ENCODE measurements at places on chromosomes 3 and 15.
A peak's percentile ranks its signal among the peaks of the same experiment; 100 is the strongest.

DNA sequence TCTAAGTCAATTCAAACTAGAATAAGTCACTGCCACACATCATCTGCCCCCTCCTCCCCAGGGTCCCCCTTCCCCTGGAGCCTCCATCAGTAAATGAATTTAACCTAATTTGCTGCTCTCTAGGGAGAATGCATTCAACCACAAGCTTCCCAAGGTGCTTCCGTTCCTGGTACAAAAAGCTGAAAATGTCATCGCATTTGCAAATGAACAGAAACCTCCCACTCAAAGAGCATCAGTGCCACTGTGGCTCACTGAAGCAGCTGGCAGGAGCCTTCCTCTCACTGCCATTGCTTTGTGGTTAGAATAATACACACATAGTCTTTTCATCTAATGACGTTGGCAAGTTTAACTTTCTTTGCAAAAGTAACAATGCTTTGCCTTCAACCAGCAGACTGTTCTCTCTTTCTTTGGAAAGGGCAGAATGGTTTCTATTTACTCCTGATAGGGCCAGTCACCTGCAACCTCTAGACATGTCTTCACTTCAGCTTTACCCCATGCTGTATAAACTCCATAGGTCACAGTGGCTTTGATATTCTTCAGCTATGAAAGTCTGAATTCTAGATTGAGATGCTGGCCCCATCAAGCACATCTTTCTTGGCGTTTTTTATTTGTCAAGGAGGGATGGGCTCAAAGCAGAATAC, 238.1 kb downstream of the CPNE4 start:
- no peak for DNase-seq

DNA sequence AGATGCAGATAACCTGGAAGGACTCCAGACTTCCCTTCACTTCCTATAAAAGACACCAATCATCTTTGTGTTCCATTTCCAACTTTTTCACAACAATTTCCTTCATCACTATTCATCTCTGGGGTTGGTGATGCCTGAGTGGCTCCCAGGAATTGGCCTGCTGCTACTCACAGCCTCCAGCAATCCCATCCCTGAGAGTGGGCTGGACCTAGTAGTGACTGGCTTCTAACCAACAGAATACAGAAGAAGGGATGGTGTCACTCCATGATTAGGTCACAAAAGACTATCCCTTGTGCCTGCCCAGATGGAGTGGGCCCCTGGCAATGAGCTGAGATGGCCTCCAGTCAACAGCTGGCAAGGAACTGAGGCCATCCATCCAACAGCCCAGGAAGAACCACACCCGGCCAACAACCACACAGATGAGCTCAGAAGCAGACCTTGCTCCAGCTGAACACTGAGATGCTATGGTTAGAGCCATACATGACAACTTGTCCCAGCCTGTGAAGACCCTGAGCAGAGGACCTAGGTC, 20.9 kb downstream of the OCA2 start:
- no peak for DNase-seq

DNA sequence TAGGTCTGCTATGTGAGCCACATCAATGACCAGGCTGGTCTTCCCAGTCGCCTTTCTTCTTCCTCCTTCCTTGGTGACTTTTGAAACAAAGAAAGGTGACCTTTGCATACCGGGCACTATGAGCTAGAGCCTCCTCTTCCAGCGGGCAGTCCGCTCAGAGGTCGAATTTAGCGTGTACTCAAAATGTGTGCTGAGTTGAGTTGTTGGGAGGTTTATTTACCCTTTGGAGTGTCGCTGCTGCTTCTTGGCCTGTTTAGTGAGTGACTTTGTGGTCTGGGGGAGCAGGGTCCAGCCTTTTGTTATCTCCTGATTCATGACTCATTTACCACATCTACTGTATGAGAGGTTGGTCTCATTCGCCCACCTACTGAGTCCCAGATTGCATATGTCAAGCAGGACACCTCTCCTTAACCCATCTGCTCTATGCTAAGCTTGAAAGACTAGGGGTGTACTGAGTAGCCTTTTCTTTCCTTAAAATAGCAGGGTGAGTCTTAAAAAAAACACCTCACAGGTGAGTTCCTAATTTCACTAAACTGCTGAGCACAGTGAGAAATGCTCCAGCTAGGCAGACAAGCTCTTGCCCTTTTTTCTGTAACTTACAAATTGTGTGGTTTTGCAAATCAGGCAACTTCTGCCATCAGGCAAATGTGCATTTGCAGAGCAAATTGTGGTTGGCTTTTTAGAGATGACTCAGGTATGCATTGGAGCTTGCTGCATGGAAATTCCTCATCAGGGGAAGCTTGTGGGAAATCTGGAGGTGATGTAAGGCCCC, 3.2 kb upstream of the SIAH2 start:
- no peak for DNase-seq

- no peak for DNase-seq
Observed at GRCh38 chr3:187812496-187812895, 67.2 kb upstream of the BCL6 start.

GRCh38 chr3:189710620-189711402, 79.6 kb downstream of the TP63 start:
- peak; percentile 62 for DNase-seq

DNA sequence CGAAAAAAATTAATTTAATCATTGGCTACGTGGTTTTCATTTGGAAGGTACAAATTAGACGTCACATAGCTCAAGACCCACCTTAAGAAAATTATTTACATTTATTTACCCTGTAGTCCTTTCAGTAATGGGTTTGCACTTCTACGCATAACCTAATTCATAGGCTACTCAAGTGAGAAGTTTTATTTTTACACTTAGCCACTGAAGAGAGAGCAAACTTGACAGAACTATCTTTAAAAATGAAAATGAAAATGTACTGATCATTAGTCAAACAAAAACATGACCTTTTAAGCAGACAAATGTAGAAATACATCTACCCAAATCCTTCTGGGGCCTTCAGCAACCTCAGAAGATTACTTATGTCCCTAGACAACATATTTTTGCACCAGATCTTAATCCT, 269.4 kb upstream of the TTC14 start:
- no peak for DNase-seq

GRCh38 chr15:52258461-52258860, 37.1 kb downstream of the MYO5C start:
- no peak for DNase-seq

GRCh38 chr15:81729340-81729739, 316.5 kb downstream of the MEX3B start:
- DNase-seq: no peak
